T-helper 1 cell treated with Interleukin-12 subunit alpha and Interleukin-12 subunit beta and Interleukin-4 antibody, amounts not matched to agents 30 ng/mL and 1 ng/mL, for 36 hours (primary cell): ENCODE measurements at places on chromosomes 5 and 9. TPM values are rescaled to one million over a fixed set of nuclear protein-coding genes. Genes with fewer than 3 reads are reported as not detected.

Gene PKD2L2
- total RNA-seq = not detected in 2 replicates

Gene TMEM174
- not detected in 2 replicates for total RNA-seq

Gene RAD1
- 27.9 and 32.9 TPM in 2 replicates for total RNA-seq

Gene NEUROG1
- total RNA-seq = not detected in 2 replicates

Gene MAMDC2
- total RNA-seq = not detected in 2 replicates

Gene PCDHGB5
- 0.46 and 0.66 TPM in 2 replicates for total RNA-seq

Gene OCLN
- total RNA-seq = 0.32 and 0.34 TPM in 2 replicates

Gene CFAP77
- not detected in 2 replicates for total RNA-seq

Gene MINAR2
- total RNA-seq = not detected in 2 replicates

Gene RPL12
- total RNA-seq = 841 and 859 TPM in 2 replicates

Gene MRPS30
- total RNA-seq = 42.9 and 43.7 TPM in 2 replicates
